ENCODE measurements at places on chromosomes 5 and 9.

DNA sequence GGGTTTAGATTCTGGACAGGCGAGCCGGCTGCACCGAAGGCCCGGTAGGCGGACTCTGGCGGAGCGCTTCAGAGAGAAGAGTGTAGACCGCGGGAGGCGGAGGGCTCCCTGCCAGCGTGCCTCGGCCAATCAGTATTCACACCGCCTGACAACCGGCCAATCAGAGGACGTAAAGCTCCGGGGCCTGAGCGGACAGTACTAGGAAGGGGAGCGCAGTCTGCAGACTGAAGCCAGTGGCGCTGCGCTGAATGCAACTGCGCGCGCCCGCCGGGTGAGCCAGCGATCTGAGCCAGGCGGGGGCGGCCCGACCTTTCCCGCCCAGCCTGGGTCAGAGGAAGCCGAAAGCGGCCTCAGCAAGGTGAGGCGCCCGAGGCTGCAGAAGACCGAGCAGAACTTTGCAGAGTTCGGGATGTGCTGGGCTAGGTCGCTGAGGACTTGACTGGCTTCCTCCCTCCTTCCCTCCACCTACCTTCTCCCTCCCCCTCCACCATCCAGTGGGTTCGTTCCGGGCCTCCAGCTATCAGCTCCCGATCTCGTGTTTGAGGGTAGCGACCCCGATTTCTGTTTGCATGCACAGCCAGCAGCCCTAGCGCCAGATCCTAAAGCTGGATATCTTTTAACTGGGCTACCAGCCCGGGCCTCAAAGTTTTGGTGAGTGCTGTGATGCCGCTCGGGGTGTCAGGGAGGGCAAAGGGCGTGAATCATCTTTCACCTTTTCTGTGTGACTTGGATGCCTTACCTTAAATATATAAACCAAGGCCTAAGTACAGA, at the start of gene DMRT2:
Gene DMRT2 (plus strand): TSS at position 233 of the 771 bp plus-strand sequence. CDS start 1,257 bp downstream, outside the sequence.
- no peak for DNase-seq

DNA sequence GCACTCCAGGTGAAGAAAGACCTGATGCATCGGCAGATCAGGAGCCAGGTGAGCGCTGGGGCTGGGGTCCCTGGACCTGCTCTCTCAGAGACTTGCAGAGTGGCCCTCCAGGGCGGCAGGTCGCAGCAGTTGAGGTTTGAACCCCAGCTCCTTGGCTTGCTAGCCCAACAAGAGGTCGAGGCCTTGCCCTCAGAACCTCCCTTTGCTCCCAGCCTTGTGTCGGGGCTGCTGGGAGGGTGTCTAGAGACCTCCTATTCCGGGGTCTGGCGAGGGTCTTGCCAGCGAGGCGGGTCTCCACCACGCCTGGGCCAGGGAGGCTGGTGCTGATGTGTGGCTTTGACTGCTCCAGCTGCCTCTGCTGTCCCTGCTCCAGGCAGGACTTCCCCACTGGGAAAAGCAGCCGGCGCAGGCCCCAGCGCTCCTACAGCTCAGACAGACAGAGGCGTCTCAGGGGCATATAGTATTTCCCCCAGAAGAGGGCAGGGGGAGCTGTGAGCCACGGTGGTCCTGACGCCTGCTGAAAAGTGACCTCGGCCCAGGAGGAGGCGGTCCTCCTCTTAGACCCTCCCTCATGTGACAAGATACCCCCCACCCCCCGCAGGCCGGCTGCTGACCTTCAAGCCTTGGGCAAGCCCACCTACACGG, 38.3 kb downstream of the LRSAM1 start:
- peak; percentile 79 for DNase-seq

DNA sequence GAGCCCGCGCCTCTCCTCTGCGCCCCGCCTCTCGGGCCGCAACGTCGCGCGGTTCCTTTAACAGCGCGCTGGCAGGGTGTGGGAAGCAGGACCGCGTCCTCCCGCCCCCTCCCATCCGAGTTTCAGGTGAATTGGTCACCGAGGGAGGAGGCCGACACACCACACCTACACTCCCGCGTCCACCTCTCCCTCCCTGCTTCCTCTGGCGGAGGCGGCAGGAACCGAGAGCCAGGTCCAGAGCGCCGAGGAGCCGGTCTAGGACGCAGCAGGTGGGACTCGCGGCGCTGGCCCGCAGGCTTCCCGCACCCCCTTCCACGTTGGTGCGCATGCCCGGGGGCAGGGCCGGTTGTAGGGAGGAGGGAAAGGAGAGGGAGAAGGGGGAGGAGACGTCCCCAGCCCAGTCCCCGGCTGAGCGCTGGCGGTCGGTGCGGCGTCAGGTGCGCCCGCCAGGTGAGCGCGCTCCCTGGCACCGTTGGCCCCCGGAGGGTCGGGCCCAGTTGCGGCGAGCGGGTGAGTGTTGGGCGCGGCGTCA, at the start of gene OCLN:
Gene OCLN (plus strand): TSS at position 400 of the 532 bp plus-strand sequence. CDS start 11,455 bp downstream, outside the sequence.
- peak; percentile 26 for DNase-seq

DNA sequence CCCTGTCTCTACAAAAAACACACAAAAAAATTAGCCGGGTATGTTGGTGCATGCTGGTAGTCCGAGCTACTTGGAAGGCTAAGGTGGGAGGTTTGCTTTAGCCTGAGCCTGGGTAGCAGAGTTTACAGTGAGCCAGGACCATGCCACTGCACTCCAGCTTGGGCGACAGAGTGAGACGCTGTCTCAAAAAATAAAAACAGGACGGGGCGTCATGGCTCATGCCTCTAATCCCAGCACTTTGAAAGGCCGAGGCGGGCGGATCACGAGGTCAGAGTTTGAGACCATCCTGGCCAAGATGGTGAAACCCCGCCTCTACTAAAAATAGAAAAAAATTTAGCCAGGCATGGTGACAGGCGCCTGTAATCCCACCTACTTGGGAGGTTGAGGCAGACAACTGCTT, 40.3 kb downstream of the UBE2D2 start:
- DNase-seq = no peak

GRCh38 chr5:56910210-56910965, 992 bp downstream of the SETD9 start:
- DNase-seq = no peak

GRCh38 chr5:155794795-155795194, 532.2 kb upstream of the SGCD start:
- DNase-seq = no peak

DNA sequence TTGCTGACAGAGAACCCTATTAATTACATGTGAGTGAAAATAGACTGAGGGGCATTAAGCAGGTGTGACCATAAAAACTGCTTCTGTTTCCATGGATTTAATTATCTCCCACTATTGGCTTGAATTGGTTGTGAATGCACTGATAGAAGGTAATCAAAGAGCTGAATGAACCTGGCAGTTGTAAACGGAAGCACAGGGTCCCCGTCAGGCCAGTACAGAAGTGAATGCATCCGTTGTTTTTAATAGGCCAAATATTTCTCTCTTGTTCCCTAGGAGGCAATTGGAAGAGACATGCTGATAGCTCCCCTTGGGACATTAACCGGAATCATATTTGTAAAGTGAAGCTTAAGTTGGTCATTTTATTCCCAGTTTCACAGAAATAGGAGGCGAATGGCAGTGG, 147.0 kb downstream of the CAVIN4 start:
- peak; percentile 8 for DNase-seq

- DNase-seq = no peak
Measured at GRCh38 chr9:82247318-82247717, 258.7 kb downstream of the SPATA31D1 start.

GRCh38 chr5:116152169-116152568, 67.3 kb downstream of the COMMD10 start:
- no peak for DNase-seq

GRCh38 chr5:157384971-157385709, 74.9 kb upstream of the NIPAL4 start:
- peak; percentile 84 for DNase-seq

DNA sequence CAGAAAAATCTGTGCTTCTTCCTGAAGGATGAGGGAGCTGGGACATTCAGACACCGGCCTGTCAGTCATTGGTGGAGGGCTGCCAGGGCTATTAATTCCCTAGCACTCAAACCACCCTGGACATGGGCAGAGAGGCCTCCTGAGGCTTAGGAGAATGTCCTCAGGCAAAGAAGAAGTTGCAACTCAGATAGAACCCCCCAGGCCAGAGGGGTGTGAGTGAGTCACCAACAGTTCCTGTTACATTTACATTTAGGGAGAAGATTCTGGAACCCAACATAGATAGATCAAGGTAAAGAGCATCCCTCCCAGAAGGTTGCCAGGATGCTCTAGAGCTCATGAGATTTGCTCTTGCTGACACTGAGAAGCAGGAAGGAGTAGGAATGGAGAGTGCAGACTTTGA, 29.2 kb upstream of the SYK start:
- DNase-seq = no peak

DNA sequence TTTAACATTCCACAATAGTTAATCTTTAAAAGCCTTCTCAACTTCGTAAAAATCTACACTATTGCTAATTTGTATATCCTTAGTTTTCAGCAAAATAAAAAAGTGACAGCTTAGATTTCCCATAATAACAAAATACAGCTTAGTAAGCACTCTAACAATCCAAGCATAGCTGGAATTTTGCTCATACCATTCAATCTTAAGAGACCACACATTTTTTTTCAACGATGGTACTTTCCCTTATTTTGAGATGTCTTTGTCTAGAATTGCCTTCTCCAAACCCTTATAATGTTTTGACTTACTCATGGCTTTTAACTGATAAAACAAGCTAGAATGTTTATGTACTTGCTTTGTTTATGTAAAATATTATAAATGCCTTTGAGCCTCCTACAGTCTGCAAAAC, 65.6 kb downstream of the HOMER1 start:
- no peak for DNase-seq

- no peak for DNase-seq
Measured at GRCh38 chr9:125409217-125409636, 147.6 kb downstream of the GAPVD1 start.
